ENCODE measurements at places on chromosomes 2 and 18. TPM values are rescaled to one million over a fixed set of nuclear protein-coding genes. Genes with fewer than 3 reads are reported as not detected.
A peak's percentile ranks its signal among the peaks of the same experiment; 100 is the strongest.

- no peak for DNase-seq
These were observed 24.0 kb upstream of the ITGB6 start for GRCh38 chr2:160224060-160224459.

NAT8 gene
- polyA plus RNA-seq, result 1,820 TPM

PLEKHH2 gene
- polyA plus RNA-seq, result 4.3 TPM

GRCh38 chr2:86562485-86562921 is 740 bp downstream of the CHMP3 start:
- no peak for DNase-seq

HOXD12 gene
- polyA plus RNA-seq, result not detected

SOWAHC gene
- polyA plus RNA-seq, result 7.5 TPM

DNA sequence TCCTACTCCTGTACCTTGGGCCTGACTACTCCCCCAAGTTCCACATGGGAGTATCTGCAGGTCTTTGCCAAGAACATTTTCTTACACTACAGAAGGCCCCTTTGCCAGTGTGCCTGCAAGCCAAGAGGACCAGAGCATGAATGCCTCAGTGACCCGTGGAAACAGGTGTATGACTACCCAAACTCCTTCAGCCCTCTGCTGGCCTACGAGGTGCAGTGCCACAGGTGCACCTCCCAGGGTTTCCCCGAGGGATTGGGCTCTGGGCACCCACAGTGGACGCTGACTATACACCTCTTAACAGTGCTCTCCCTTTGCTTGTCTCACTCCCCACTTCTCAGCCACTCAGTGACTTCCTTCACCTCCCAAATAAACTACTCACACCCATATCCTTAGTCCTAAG is 91.4 kb downstream of the COL6A3 start:
- DNase-seq, result no peak

GRCh38 chr2:109374548-109375130 is 239.1 kb downstream of the SEPTIN10 start:
- DNase-seq, result peak; percentile 48

MDH1B gene
- polyA plus RNA-seq, result 7.1 TPM
